ENCODE measurements at places on chromosomes 4 and X. TPM values are rescaled to one million over a fixed set of nuclear protein-coding genes. Genes with fewer than 3 reads are reported as not detected.

Gene PDGFC
- 72.2 TPM for total RNA-seq

Gene SMIM31
- total RNA-seq, result not detected

Gene CNKSR2
- 2.3 TPM for total RNA-seq

Gene CFAP99
- not detected for total RNA-seq

Gene ABCD1
- 22.2 TPM for total RNA-seq

Measured in mesangial cell (primary cell).